Retinal pigment epithelial cell (primary cell): ENCODE measurements at places on chromosomes 7 and 10.
A peak's percentile ranks its signal among the peaks of the same experiment; 100 is the strongest.

DNA sequence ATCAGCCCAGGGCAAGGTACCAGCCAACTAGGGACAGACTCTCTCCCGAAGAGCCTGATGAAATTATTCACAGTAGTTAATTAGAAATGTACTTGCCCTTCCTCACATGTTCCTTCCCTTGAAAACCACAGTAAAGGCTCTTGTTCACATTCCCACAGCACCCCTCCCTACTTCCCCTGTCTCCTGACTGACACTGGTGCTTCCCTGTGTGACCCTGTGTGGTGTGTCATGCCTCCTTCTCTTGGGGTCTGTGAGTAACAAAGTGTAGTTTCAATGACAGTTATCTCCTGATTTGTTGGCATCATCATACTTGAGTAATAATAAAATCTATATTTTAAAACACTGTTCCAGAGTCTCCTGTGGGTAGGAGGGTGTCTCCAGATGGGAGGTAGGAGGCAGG lies 209.7 kb downstream of the ABCA13 start:
- DNase-seq: no peak

DNA sequence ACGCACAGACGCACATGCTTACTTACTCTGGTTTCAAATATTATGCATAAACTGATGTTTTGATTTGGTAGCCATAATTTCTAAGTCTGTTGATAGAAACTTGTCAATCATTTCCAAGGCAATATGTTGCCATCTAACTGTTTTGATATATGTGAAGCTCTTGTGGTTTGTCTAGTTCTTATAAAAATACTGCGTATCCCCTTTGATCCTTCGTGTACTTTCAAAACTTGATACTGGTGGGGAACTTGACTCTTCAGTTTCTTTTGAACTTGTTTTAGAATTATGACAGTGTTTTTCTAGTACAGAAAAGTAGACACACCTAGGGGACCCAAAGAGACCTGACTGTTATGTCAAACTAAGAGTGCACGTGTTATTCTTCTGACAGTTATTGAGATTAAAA lies 708.0 kb downstream of the LRMDA start:
- no peak for DNase-seq

- DNase-seq: no peak
Measured at GRCh38 chr10:127976286-127976685, 69.4 kb downstream of the PTPRE start.

DNA sequence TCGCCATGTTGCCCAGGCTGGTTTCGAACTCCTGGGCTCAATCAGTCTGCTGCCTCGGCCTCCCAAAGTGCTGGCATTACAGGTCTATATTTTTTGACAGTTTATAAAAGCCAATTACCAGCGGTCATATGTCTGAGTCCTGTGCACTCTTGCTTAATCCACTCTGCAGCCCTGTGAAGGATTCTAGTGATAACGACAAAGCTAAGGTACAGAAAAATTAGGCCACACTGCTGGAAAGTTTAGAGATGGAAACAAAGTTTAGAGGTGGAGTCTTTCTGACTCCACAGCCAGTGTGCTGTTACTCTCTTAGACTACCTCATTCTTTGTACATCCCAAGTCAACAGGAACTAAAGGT lies 707 bp downstream of the PTER start:
- DNase-seq: no peak

GRCh38 chr10:27360581-27361172 lies 120.1 kb upstream of the ACBD5 start:
- DNase-seq: peak; percentile 16

- no peak for DNase-seq
Measured at GRCh38 chr7:148230296-148230695, 360.3 kb upstream of the C7orf33 start.

- DNase-seq: no peak
Measured at GRCh38 chr10:85446827-85447226, 919.8 kb downstream of the GRID1 start.

GRCh38 chr10:81875467-81876252 lies 666 bp downstream of the NRG3 start:
- no peak for DNase-seq

- no peak for DNase-seq
Measured at GRCh38 chr10:10813656-10814055, 204.0 kb upstream of the CELF2 start.

DNA sequence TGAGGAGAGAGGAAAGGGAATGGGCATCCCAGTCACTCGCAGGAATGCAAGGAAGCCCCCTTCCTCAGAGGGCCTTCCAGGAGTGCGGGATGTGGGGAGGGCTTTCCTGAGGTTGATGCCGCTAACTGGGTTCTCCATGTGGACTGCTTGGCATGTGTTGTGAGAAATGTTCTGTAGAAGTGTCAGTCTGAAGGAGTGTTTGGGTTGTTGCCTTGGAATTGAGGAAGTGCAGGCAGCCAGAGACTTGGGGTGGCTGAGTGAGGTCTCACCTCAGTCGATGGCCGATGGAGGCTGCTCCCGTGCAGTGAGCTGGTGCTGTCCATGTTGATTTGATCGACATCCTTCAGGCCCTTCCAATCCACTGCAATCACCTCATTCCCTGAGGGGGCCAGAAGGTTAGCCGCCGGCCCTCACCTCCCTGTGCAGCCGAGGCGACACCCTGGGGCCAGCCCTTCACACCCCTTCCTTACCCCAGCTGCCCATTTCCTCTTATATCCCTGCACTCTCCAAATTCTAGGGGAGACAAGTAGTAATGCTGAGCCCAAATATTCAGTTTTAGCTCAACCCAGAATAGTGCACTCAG lies 2.7 kb downstream of the FAM131B start:
- no peak for DNase-seq

GRCh38 chr7:105521027-105521716 lies 899 bp downstream of the PUS7 start:
- DNase-seq: no peak

GRCh38 chr10:51881213-51881612 lies 181.8 kb upstream of the CSTF2T start:
- DNase-seq: no peak

DNA sequence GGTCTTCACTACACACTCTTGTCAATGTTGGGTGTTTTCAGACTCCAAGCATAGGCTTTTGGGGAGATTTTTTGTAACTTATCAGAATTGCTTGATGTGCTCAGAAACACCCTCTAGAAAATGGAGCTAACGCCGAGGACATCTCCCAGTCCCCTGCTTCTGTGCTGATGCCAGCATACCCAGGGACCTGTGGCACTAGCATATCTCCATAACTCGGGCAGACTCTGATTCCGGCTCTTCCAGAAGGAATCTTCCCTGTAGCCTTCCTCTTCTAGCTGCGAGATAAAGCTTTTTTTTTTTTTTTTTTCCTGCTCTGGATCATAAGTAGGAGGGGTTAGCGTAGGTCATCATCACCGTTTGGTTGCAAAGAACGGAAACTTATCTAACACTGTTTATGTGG lies 434.4 kb downstream of the GALNT17 start:
- no peak for DNase-seq

DNA sequence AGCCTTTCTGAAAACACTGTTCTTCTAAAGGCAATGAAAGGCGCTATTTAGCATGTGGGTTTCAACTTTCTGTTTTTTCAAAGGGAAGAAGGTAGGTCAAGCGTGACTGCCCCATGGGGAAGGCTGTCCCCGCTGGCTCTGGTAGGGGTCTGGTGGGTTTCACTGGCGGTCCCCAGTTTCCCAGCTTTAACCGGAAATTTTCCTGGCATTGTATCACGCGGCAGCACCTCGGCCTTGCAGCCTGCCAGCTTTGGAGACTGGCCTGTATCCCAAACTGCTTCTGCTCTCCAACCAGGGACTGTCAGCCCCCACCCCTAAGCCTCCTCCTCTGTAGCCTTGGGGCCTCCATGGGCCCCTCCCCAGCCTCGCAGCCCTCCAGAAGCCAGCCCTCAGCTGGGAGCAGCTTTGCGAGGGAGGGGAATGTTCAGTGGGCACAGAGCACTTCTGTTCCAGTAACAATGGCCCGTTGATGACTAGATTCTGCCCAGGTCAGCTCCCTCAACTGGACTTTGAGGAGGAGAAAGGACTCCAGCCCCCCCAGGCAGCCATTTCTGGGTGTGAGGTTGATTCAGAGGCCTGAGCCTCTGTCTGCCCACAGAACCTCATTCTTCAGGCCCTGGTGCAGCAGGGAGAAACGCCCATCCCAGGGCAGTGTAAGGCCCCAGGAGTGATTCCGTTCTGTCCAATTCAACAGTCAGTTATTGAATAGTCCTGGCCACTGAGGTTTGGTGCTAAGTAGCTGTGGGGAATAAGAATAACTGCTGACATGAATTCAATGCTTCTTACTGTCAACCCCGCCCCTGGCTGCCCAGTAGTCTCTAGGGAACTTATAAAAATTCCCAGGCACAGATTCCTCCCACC lies 17.1 kb downstream of the CHST3 start:
- DNase-seq: no peak

GRCh38 chr7:128838109-128838779 lies 8.0 kb downstream of the FLNC start:
- DNase-seq: no peak

DNA sequence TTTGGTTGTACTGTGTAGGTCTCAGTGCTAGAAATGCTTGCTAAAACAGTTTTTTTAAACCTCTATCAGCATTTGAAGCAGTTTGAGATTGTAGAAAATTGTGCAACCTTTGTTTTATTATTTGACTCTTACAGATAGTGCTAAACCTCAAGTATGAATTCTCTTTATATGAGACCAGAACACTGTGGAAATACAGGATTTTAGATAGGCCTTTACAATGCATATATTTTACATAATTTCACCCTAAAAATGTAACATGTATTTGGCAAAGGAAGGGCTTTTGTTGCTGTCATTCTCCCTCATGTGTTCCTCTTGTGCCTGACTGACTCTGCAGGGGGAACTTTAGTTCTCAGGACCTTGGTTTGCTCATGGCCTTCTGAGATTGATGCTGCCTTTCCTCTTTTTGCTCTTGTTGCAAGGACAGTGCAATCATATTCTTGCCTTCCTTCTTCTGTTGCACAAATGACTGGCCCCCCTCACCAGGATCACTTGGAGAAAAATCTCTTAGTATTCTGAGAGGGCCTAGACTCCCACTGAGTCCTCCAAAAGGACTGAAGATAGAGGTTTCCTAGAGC lies 188.7 kb downstream of the PPP1R9A start:
- DNase-seq: no peak

DNA sequence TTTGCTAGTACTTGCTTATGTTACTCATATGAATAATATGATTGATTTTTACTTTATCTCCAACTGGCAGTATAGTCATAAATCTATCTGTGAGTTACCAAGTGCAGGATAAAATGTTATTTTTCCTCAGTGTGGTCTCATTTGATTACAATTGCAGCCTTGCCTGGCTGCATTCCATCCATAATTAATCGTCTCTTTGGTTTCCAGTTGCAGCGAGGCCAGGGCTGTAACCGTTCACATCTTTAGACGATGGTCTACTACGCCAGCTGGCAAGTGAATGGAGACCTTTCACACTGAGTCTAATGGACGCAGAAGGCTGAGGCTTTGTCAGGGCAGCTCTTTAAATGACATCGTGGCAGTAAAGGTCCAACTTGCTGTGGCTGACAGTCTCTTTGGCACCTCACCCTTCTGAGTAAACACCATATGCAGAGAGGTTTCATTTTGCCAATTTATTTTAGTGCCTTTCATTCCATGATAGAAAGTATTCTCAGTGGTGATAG lies 84.0 kb downstream of the ARL4A start:
- peak; percentile 23 for DNase-seq

DNA sequence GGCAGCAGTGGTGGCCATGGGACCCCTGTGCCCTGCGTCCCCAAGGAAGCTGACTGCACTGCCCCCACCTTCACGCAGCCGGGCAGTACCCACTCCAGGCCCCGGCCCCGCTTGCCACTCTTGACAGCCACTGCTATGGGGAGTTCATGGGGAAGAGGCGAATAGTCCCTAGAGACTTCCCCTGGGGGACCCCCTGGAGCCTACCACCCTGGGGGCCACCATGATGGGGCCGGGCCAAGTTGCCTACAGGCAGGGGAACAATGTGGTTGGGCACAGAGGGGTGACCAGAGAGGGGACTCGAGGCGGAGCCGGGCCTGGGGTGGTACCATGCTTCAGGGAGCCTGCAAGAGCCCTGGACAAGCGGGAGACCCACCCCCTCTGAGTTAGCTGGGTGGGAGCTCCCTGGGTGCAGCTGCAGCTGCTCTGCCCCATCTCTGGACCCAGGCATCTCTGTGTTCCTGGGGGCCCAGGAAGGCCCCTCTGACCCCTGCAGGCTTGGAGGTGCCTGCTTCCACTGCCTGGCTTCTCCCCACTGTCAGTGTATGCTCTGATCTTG lies 567.6 kb downstream of the GRM8 start:
- no peak for DNase-seq

- DNase-seq: no peak
Measured at GRCh38 chr10:3222068-3222467, 49.5 kb upstream of the PITRM1 start.

DNA sequence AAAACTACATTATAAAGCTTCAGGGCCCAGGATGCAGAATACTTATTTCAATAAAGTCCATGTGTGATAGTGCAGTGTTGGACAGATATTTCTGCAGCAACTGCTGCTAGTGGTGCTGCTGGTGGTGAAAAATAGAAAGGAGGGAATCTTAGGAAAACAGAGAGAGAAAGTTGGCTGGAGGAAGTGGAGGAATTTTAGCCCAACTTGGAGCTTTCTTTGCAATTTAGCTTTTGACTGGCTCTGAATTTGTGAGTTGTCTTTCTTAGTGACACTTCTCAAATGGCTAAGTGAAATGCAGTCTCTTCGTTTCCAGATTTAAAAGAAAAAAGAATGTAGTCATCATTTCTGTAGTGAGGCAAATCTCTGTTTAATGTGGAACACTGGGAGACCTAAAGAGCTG lies 45.4 kb downstream of the GPR158 start:
- DNase-seq: no peak

- DNase-seq: no peak
Measured at GRCh38 chr10:606762-607544, 82.5 kb downstream of the DIP2C start.

DNA sequence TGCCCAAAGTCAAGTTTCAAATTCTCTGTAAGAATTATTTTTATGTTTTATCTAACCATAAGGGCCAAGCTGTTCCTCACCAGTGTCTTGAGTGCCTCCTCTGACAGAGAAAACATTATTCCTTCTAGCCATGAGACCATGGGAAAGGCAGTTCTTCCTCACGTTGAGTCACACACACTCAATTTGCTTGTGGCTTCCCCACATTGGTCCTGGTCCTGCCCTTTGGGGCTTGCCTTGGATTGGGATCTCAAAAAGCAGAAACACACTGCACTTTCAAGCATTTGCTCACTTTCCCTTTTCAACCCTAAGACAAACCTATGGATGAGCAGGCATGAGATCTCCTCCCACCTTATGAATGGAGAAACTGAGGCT lies 248.3 kb upstream of the IGFBP3 start:
- no peak for DNase-seq

GRCh38 chr10:127832501-127832900 lies 60.2 kb downstream of the CLRN3 start:
- no peak for DNase-seq
